ENCODE measurements at places on chromosomes 1 and 21.
A peak's percentile ranks its signal among the peaks of the same experiment; 100 is the strongest.

GRCh38 chr1:221418346-221418745, 323.5 kb downstream of the DUSP10 start:
- no peak for DNase-seq

DNA sequence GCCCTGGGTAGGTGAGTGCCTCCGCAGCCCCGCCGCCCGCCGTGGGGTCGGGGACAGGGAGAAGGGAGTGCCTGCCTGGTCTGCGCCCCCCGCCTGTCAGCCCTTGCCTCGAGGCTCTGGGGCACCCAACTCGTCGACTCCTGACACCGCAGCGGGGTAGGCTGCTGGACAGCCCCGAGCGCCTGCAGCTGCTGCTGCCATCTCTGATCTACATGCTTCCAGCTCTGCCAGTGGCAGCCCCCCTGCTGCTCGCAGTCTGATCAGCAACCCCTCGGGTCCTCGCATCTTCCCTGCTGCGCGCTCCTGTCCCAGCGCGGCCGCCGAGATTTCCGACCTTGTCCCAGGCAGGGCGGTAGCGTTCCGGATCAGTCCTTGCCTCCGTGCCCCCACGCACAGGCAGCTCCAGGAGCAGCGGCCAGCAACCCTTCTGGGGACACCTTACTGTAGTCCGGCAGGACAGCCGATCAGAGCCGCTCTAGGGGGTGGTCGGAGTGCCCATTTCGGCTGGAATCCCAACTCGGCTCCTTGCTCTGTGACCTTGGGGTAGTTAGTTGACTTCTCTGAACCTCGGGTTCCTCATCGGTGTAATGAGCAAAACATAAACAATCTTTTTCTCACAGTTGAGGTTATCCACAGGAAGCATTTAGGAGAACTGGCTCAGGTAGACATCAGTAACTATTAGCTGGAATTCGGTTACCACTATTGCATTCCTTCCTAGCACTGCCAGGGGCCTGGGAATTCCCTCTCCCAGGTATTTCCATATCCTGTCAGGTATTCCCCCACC, 540 bp downstream of the BCAN start:
- DNase-seq = no peak

DNA sequence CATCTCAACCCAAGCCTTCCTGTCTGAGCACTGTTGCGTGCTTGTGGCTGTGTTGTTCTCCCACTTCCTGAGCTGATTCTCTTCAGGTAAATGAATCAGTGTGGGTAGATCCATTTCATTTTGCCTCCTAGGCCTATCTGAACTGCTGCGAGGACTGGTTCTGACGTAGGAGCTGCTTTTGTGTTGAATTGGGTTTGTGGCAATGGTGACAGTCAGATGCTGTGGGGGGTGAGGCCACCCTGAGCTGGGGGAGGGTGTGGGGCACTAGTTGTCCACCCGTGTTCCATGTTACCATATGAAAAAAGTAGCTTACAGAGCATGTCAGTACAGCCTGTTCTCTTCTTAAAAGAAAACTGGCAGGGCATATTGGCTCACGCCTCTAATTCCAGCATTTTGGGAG, 81.5 kb downstream of the MRPS6 start:
- DNase-seq = no peak

GRCh38 chr1:40122855-40123254, 25.8 kb upstream of the PPT1 start:
- DNase-seq = no peak

- DNase-seq = no peak
Observed at GRCh38 chr1:227093309-227093708, 153.2 kb downstream of the COQ8A start.

DNA sequence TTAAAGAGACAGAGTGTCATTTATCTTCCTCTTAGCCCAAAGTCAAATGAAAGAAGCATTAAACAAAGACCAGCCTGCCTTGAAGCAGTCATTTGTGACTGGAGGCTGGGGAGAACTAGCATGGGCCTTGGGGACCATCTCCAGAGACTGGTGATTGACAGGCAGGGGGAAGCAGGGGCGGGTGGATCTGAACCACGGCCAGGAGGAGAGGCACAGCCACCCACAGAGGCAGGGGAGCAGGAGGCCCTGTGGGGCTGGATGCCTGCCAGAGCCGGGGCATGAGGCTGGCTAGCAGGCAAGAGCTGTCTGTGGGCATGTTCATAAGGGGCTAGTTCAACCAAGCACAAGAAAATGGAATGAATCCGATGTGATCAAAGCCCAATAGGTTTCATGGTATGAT, 73.9 kb downstream of the PLXNA2 start:
- DNase-seq = no peak

DNA sequence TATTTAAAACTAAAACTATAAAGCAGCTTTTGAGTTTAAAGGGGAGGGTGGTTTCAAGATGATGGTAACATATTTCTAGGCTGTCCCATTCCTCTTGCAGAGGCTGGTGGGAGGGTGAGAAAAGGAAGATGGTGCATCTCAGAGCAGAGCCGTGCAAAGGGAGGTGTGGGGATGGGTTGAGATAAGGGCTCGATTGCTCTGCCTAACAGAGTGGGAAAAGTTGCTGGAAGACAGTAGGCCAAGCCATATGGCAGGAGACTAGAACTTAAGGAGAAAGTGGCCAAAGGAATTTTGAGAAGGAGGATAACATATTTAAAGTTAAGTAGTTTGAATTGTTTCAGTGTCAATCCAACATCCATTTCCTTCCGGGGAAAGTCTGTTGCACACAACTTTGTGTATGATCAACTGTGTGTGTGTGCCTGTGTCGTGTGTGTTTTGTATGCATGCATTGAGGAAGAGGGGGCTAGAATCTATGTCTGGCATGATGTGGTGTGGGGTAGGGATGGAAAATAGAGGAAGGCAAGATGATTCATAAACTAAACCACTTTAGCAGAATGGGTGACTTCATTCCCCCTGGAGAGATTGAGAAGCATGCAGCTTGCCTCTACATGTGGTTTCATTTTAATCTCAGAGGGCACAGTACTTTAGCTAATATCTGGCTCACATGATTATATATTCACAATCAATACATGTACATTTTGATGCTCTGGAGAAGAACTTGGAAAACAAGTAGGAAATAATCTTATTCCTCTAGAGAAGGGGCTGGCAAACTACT, 145.0 kb upstream of the DNAH14 start:
- no peak for DNase-seq

- no peak for DNase-seq
Observed at GRCh38 chr1:119366424-119366823, 2.2 kb upstream of the HAO2 start.

- no peak for DNase-seq
Observed at GRCh38 chr1:1847890-1848289, 43.0 kb downstream of the GNB1 start.

- no peak for DNase-seq
Observed at GRCh38 chr1:165852871-165853270, 25.5 kb downstream of the UCK2 start.

GRCh38 chr1:17235135-17235885, 13.6 kb upstream of the PADI3 start:
- no peak for DNase-seq

DNA sequence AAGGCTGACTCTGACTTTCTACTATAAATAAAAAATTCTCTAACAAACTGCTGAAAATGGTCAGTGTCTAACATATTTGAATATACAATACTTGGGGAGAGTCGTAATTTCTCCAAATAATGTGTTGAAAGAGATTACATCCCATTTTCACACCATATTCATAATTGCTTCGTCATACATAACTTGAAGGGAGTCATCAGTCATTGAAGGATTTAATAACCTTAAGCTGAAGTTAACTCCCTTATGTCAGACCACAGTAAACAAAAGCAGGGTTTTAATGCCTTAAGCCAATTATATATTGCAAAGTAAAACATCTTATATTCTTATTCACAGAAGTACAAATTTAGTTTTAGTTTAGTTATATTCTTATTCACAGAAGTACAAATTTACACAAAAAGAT, 129.9 kb downstream of the RERE start:
- no peak for DNase-seq

GRCh38 chr1:154157520-154158306, 2.8 kb upstream of the NUP210L start:
- peak; percentile 52 for DNase-seq

DNA sequence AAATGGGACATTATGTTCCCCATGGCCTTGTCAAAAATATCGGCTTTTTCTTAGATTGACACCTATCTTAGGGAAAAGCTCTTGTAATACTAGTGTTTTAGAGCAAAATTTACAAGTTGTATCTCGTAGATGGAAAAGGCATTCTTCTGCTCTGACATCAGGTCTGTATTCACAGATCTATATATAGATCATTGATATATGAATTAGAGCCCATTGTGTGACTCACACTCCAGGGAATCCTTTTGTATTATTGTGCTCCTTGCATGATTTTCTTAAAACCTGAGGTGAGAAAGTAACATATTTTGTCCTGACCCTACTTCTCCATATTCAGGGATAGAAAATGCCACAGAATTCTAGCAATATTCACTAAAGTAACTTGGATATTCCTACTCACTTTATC, 1160.8 kb upstream of the B3GALT2 start:
- no peak for DNase-seq

DNA sequence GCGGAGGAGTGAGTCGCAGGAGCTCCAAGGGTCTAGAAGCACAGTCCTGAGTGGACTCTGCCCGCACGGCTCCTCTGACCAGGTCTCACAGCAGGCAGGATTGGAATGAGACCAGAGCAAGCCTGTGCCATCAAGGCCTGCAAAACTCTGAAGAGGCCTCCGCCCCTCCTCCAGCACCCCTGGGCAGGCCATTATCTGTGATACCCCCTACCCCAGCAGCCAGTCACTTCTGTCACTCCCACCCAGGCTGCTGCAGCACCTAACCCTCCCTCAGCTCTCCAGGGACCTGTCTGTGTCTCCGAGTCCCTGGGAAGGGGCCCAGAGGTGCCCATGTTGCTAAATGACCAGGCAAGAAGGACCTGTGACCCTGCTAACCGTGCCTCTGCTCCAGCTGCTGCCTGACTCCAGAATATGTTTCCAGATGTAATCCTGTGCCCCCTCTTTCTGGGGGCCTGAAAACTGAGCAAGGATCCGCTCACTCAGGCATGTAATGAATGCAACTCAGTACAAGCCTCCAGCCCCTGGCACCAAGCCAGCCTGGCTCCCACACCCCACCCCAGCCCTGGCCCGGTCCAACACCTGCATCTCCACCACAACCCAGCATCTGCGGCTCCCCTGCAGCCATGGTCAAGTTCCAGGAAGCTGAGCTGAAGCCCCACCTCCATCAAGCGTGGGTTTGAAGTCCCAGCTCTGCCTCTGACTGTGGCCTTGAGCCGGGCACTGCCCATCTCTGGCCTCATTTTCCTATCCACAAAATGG, 22.1 kb upstream of the COL16A1 start:
- DNase-seq = no peak

DNA sequence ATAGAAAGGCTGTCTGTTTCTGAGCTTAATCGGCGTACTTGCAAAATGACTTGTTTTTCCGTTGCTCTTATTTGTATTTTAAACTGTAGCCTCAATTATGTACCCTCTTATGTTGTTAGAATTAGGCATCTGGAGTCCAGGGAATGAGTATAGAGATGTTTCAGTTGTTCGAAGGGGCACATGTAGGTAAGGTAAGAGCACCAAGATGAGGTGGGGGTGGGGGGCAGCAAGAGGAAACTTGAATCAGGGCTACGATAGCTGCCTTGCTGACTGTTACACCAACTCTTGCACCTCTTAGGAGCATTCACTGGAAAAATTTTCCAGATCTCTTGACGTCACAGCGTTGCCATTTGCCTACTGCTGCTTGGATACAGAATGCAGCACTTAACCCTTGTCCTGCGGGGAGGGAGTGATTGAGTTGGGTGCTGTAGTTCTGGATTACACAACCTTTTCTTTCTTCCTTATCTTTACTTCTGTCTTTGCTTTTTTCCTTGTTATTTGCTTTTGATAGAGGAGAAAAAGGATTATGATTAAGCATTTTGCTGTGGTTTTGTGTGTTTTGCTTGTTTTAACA, 3.2 kb downstream of the ATP1B1 start:
- no peak for DNase-seq

- DNase-seq = no peak
Observed at GRCh38 chr1:39326836-39327235, 122.3 kb downstream of the MACF1 start.

- DNase-seq = no peak
Observed at GRCh38 chr1:10178597-10179405, 31.6 kb upstream of the KIF1B start.

DNA sequence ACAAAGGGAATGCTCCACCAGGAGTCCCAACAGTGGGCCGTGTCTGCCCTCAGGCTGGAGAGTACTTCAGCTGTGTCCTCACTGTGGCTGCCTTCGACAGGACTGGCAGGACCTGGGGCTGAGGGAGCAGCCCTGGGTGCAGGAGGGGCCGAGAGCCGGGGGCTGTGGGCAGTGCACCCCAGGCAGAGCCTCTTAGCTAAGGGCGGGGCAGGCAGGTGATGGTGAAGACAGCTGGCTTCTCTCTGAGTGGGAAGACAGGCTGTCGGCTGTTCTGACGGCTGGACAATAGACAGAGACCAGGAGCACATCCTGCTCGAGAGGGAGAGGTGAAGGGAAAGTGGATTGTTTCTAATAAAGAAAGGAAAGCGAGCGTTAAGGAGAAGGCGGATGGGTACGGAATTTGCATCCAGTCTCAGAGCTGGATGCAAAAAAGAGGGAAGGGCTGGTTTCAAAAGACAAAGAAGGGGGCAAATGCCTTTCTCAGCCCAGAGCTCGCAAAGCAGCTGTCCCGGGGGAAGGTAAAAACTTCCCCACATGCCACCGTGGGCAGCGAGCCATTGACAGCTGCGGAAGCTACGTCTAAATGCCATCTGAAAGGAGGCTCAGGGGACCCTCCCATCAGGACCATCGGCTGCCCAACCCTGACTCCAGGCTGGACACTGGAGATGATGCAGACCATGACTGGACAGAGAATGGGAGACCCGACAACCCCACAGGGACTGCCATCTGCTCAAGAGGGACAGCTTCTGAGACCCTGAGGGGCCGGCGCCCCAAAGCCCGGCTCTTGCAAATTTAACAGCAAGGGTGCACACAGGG, 92.0 kb downstream of the STUM start:
- no peak for DNase-seq

- peak; percentile 37 for DNase-seq
Observed at GRCh38 chr1:91523482-91523881, 22.8 kb downstream of the CDC7 start.

DNA sequence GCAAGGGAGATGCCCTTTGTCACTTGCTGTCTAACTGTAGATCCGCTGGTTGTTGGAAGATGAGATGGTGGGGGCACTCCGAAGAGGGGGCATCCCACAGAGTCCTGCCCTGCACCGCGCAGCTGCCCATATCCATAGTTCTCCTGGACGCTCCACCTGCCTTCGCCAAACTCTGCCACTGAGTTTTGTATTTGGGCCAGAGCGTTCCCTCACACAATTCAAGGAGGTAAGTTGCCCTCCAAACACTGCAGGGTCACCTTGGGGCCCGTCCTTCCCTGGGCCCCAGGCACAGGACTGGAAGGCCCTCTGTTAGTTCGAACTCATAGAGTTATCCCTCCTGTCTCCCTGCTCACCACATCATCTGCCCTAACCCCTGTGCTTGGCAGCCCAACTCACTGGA, 22.1 kb downstream of the HYI start:
- DNase-seq = no peak

GRCh38 chr1:246906833-246907232, 24.9 kb downstream of the AHCTF1 start:
- DNase-seq = no peak

DNA sequence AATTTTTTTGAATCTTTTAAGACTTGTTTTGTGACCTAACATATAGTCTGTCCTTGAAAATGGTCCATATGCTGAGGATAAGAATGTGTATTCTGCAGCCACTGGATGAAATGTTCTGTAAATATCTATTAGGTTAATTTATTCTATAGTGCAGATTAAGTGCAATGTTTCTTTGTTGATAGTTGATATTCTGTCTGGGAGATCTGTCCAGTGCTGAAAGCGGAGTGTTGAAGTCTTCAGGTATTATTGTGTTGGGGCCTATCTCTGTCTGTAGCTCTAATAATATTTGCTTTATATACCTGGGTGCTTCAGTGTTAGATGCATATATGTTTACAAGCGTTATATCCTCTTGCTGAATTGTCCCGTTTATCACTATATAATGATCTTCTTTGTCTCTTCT, 7.7 kb upstream of the KLHL12 start:
- DNase-seq = no peak
